Stimulated activated CD4-positive, alpha-beta T cell treated with anti-CD3 and anti-CD28 coated beads, Interleukin-2, amount 100 ng/mL, for 48 hours (primary cell): ENCODE measurements at places on chromosomes 13 and 19.

- DNase-seq: peak; percentile 86
Observed at GRCh38 chr19:531009-531752, 379 bp upstream of the CDC34 start.

DNA sequence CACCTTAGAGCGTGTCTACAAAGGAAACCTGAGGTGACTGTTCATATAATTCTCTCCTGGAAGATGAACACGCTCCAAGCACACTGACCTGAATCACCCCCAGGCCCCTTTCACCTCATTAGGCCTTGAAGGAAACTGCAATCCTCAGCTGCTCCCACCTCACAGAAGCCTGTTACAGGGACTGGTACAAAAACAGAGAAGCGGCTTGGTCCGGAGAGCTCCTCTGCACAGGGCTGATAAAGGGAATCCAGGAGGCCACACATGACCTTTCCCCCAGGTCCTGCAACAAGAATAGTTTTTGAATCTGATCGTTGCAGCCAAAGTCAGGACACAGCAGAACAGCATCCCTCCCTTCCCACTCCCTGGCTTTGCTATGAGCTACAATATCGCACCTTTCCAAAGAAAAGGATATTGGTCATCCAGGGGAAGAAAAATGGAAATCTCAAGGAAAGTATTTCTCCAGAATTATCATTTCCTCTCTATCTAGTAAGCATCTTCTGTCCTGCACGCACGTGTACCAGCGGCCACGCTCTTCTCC lies 666.7 kb downstream of the UQCRFS1 start:
- DNase-seq: no peak

DNA sequence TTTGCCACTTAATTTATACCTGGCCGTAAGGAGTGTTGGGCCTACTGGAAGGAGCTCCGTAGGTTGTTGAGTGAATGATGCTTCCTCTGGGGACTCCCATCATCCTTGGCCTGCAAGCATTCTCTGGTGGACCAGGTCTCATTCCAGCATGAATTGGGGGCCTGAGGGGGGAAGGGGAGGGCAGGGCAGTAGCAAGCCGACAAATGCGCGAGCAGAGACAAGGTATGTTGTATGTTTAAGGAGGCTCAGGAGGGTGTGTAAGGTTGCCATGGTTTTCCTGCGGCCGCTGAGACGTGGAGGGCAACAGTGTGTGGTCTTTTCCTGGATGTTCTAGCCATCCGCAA lies 749 bp downstream of the ZNF264 start:
- DNase-seq: no peak

GRCh38 chr13:76379341-76380105 lies 506.7 kb downstream of the KCTD12 start:
- no peak for DNase-seq

- DNase-seq: no peak
Observed at GRCh38 chr13:108705031-108705430, 75.6 kb downstream of the MYO16 start.

- DNase-seq: no peak
Observed at GRCh38 chr19:40191836-40192646, 815 bp downstream of the MAP3K10 start.

DNA sequence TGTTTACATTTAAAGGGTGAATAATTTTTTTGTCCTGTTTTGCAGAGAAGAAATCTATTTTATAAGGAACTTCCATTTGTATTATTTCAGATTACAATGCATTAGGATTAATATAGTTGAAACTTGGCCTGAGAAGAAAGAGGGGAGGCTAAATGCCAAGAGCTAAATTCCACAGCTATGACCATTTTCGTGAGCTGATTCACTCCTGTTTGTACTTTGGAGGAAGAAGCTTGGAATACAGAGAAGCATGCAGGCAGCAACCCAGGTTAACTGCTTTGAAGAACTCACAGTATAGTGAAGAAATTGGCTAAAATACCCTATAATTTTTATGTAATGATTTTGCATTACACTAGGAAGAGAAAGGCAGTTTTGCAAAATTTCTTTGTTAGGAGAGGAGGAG lies 309.4 kb upstream of the KLF12 start:
- no peak for DNase-seq

DNA sequence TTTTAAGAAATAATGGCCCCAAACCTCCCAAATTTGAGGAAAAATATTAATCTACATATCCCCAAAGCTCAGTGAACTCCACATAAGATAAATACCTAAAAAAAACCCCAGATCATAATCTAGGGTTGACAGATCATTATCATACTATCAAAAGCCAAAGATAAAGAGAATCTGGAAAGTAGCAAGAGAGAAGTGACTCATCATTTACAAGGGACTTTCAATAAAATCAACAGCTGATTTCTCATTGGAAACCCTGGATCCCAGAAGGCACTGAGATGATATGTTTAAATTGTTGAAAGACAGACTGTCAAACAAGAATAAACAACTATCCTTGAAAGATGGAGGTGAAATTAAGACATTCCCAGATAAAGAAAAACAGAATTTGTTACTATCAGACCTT lies 199.3 kb downstream of the KCNRG start:
- DNase-seq: no peak

DNA sequence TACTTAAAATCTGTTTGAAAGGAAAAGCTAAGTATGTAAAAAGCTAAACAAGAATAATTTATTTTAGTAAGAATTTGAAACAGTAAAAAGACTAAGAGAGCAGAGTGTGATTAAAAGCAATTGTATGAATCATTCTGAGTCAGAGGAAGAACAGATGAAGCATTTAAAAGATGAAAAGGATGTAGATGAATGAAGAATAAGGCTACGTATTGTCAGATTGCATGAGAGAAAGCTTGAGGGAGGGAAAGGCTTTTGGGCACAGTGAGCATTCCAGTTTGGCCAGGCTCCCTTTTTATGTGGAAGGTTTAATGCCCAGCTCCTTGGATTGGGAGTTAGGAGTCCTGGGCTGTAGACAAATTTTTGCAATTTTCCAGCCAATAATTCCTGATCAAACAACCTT lies 117.7 kb downstream of the FREM2 start:
- DNase-seq: no peak

DNA sequence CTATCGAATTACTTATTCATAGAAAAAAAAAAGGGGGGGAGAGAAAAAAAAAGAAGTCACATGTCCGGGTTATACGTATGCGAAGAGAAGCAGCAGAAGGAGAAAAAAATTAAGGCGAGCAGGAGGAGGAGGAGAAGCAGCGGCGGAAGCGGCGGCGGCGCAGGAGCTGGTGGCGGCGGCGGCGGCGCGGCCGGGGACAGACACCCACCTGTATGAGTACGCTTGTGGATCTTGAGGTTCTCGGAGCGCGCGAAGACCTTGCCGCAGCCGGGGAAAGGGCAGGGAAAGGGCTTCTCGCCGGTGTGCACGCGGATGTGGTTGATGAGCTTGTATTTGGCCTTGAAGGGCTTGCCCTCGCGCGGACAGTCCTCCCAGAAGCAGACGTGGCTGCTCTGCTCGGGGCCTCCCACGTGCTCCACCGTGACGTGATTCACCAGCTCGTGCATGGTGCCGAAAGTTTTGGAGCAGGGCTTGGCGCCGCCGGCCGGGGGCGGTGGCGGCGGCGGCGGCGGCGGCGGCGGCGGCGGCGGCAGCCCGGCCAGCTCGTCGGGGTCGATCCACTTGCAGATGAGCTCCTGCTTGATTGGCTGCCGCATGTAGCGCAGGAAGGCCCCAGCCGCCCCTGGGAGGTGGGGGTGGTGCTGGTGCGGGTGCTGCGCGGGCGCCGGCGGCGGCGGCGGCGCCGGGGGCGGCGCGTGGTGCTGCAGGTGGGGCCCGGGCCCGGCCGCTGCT lies 1.5 kb downstream of the ZIC5 start:
- DNase-seq: no peak

DNA sequence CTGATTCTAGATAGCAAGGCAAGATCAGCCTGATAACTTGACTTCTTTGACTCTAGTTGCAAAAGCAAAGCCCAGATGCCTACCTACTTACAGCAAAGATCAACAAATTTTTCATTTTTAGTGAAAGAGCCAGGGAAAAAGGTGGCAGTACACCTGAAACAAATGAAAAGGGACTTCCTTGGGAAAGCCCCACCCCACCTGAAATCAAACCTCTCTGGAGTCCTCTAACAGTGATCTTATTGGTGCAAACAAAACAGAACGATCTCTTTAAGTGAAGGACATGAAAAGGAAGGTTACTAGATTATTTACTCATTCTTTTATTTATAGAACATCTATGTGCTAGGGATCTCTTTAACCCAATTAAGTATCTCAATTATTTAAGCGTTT lies 507 bp upstream of the LCP1 start:
- no peak for DNase-seq

DNA sequence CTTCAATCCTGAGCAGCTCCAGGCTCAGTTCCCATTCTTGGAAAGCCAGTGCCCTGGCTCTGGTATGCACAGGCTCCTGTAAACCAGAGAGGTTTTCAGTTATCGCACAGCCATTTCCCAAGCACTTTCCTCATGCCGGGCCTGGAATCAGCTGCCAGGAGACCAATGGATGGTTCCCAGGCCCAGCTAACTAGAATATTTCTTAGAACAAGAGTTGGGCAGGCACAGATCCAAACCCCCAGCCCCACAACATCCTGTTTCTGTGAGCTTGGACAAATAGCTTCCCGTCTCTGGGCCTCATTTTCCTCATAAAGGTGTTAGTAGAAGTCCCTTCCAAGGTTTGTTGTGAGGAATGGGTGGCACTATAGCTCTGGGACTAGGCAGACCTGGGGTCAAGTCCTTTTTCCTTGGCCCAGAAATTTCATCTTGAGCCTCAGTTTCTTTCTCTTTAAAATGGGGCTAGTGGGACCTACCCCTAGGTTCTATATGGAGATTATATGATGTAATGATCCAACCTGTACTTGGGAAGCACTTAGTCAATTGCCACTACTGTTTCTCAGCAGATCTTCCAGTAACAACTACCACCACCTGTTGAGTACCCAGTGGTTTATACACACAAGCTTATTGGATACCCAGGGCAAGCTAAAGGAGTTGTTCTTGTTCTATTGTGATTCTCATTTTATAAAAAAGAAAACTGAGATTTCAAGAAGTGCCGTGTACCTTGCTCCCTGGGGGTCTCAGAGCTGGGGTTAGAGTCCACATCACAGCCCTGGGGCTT lies 5.1 kb upstream of the CCDC97 start:
- no peak for DNase-seq

- no peak for DNase-seq
Observed at GRCh38 chr19:55297267-55297666, 13.5 kb downstream of the BRSK1 start.

GRCh38 chr13:24741016-24741662 lies 22.8 kb upstream of the RNF17 start:
- no peak for DNase-seq

DNA sequence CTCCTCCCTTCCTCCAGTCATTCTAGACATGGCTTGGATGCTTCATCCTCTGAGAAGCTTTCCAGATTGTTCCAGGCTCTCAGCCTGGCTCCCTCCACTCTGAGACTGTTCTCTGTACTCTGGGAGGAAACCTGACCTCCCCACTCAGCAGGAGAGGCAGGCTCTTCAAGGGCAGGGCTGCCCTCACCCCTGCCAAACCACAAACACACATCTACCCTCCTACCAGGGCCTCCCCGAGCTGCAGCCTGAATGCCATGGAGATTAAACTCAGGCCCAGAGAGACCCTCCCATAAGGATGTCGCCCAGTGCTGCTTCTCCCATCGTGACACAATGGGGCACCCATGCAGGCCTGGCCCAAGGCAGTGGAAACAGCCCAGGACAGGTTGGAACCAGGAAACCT lies 16.2 kb downstream of the NUMBL start:
- DNase-seq: no peak

DNA sequence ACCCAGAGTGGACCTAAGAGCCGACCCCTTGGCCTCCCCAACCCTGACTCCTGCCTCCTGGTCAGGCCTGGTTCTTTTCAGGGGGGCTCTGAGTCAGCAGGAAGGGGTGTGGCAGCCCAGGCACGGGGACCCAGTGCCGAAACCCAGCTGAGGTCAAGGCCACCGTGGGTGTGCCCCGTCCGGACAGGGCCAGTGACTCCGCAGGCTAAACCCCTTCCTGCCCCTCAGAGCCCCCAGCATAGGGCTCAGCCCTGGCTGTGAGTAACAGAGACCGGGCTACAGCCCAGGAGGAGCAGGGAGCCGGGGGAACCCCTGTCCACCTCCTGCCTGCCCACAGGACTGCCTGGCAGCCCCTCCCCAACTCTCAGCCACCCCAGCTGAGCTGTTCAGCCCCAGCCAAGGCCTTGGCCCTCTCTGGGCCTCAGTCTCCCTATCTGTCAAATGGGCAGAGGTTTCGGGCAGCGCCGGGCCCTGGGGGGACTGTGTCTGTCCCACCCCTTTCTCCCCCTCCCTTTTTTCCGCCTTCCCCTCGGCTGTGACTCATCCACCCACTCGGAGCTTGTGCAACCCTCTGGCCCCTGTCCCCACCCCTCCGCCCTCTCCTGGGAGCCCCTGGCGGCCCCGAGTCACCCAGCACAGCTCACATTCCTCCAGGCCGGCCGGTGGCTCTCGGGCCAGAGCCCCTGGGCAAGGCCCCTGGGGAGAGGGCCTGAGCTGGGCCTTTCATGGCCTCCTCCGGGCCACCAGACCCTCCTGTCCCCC lies 8.6 kb downstream of the ZBTB7A start:
- no peak for DNase-seq

DNA sequence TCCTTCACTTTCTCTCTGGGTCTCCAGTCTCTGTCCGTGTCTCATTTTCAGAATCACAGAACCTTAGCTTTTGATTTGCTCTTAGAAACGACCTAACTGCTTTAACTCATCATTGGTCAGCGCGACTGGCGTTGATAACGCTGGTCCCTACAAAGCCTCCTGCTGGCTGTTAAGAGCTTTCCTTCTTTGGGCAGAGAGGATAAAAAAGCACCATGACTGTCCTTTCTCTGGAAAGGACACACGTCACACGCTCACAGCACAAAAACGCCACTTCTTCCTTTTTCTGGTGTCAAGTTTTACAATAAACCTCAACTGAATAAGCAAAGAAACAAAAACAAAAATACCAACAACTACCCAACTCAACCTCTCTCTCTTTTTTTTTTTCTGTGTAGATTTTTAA lies 1.7 kb upstream of the KLK12 start:
- no peak for DNase-seq

DNA sequence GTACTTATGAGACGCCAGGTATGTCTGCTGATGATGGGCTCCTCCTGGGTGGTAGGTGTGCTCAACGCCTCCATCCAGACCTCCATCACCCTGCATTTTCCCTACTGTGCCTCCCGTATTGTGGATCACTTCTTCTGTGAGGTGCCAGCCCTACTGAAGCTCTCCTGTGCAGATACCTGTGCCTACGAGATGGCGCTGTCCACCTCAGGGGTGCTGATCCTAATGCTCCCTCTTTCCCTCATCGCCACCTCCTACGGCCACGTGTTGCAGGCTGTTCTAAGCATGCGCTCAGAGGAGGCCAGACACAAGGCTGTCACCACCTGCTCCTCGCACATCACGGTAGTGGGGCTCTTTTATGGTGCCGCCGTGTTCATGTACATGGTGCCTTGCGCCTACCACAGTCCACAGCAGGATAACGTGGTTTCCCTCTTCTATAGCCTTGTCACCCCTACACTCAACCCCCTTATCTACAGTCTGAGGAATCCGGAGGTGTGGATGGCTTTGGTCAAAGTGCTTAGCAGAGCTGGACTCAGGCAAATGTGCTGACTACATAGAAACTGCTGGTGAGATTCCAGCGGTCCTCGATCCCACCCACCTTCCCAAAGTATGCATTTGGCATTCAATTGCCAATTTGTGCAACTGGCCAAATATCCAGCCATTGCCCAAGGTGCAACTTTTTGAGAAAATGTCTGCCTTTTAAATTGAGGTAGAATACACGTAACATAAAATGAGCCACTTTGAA lies 10.2 kb downstream of the OR2Z1 start:
- DNase-seq: no peak
